ENCODE measurements at places on chromosomes 2 and 18.

DNA sequence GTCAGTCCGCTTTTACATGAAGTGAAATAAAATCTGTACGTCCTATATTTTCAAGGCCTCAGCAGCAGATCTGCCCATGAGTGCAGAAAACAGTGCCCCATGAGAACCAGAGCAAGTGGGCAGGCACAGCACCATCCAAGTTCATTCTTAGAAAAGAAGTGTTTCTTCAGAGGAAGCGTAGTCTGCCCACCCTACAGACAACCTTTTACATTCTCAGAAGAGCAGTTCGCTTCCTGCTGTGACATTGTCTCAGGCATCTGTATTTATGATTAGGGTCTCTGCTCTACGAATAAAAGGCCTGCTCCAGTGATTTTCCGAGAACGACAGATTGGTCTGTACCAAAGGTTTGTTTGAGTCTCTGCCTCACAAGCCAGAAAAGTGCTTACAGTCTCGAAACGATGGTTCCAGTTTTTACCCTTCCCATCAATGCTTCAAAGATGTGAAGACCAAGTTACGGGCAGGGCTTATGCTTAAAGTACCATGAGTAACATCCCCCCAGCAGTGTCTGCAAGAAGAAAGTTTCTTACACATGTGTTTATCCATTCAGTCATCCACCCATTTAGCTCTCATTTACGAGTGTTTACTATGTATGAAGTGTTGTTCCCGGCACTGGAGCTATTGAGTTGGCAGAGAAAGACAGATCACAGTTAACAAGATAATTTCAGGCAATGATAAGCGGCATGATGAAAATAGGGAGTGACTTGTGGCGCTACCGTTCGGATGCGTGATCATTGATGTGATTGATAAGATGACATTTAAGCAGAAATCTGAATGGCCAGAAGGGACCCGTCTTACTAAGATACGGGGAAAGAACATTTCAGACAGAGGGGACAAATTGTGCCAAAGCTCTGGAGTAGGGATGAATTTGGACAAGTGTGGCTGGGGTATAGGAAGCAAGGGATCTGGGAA, 31.4 kb upstream of the CTLA4 start:
- no peak for DNase-seq

DNA sequence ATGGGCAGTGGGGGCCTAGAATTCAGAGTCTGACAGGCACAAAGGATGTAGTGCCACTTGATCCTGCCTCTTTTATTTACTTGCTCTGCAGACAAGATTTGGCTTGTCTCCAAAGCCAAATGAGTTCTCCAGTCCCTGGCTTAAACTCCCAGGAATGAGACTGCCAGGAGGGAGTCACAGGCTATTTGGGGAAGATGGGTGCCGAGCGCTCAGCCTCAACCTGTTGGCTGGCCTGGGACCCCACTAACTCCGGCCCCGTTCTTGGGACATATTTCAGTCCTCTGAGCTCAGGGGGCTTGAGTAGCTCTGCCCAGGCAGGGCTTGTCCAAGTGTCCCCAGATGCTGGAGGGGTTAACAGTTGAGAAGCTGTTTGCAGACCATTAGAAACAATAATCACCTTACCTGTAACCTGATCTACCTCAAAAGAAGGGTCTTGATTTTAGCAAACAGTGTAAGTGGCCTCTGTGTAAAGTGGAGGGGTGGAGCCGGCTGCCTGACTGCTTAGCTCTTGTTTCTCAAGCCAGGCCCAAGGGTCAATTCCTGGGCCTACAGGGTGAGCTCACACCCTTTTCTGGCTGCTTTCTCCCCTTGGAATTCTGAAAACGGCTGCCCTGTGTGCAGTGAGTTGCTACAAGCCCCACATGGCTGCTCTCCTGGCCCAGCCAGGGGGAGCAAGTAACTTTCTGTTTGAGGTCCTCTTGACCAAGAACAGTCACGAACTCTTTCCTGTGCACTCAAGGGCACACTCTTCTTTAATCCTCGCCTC, 27.1 kb upstream of the FZD5 start:
- no peak for DNase-seq

GRCh38 chr18:30132959-30133358, 909.6 kb downstream of the DSC3 start:
- DNase-seq = no peak

GRCh38 chr18:3140986-3141639, 78.7 kb downstream of the MYOM1 start:
- DNase-seq = no peak

DNA sequence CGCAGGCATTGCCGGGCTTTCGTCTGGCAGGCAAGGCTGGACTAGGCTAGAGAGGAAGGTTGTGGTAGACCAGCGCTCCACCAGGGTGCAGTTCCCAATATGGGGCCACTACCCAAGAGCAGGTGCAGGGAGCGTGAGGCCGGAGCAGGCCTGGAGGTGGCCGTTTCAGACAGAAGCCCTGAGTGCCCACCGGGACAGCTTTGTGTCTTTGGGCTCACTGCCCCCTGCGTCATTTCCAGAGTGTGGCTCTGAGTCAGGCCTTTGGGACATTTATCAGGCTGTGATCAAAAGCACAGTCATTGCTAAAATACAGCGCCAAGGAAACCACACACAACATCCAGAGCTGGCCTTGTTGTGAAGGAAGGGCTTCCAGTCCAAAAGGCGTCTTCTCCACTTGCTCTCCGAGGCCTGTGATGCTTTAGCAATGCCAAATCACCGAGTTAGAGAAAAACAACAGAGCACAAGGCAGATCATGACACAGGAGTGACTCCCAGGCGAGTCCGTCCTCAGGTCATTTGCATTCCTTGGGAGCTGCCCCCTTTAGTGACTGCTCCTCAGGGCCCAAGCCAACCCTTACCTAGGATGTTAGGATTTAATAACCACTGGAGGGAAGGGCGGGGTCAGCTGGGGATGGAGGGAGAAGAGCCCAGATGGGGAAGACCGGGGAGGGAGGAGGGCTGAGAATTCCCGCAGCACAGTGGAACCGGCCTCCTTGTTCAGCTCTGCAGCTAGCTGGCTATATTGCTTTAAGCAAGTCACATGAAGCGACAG, 42.3 kb downstream of the RFX8 start:
- DNase-seq = no peak

DNA sequence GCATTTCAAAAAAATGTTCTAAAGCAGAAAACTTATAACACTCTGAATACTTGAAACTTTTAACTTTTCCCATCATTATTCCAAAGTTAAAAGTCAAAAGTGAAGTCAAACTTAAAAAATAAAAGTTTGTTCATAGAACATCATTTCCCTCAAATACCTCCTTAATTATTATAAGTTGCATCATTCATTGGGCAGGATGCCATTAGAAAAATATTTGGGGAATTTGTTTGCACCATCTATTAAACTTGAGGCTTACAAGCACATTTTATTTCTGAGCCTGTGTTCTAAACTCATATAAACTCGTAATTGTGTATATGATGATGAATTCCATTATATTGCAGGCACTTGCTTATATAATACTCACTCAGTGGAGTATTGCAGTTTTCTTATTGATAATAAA, 588.0 kb upstream of the NRXN1 start:
- no peak for DNase-seq

DNA sequence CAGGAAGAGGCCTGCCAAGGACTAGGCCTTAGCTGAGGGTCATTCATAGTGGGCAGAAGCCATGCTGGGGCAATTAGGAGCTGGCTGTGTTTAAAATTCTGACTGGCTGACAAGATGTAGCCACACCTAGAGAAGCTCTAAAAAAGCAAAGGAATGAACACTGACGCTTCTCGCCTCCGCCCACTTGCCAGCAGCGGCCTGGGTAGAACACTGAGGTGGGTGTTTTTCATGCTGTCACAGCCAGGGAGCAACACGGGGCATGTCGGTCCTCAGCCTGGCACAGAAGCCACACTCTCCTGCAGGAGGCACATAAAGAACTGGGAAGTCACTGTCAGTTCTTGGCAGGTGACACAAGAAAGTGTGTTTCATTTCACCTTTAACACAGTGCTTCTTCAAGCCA, 10.4 kb downstream of the CHST10 start:
- no peak for DNase-seq

DNA sequence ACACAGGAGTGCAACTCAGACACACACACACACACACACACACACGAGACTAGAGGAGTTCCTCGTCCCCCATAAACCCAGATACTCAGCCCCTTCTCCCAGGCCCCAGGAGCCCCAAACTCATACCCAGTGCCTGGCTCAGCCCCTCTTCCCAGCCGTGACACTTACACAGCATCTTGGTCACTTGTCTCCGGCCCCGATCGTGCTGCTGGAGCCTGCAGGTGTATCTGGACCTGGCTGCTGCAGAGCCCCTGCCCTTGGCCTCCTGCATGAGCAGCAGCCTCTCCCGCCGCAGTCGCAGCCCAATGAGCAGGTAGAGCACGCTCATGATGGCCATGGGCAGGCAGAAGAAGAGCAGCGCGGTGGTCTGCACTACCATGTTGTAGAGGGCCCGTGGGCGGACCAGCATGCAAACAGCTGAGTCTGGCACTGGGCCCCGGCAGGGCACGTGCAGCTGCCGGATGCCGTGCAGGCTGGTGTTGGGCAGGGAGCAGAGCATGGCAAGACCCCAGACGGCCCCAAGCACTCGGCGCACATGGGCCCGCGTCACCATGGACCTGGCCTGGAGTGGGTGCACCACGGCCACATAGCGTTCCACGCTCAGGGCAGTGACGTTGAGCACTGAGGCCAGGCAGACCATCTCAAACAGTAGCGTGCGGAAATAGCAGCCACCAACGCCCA, 2.1 kb downstream of the NMUR1 start:
- no peak for DNase-seq

- DNase-seq = no peak
Measured at GRCh38 chr2:70663411-70663810, 104.6 kb downstream of the ADD2 start.

DNA sequence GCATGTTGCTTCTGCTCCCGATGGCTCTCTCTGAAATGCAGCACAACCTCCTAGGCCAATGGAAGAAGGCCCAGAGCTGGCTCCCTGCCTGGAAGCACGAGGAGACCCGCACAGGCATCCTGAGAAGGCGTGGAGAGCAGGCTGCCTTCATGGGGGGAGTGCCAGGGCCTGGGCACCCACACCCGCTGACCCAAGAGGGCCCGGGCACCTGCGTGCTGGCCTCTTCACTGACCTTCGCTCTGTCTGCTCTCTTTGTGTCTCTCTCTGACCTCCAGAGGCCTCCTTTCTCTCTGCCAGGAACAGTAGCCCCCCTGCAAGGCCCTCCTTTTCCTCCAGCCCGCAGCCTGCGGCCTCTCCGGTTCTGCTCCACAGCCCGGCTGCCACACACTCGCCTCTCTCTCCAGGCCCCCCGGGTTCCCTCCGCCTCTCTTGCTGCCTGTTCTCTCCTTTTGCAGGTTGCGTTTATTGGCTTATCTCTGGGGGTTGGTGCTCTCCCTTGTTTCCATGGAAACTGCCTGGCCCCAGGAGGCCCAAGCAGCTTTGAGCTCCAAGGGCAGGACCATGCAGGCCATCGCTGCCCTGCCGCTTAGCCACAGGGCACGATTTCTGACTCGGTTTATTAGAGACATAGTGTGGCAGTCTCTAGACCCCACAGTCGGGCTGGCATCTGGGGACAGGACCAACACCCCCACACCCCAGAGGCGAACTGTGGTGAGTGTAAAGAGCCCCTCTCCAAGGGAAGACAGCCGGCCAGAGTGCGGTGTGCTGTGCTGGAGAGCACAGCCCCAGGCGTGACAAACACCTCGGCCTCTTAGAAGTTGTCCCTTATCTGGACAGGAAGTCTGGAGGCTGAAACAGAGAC, 1.7 kb downstream of the MZT2B start:
- DNase-seq = no peak

Data from activated CD4-positive, alpha-beta T cell treated with anti-CD3 and anti-CD28 coated beads, Interleukin-2, amount 50 U/mL, for 24 hours (primary cell).